RPMI7951 (cell line): ENCODE measurements at places on chromosomes 7 and 10. TPM values are rescaled to one million over a fixed set of nuclear protein-coding genes. Genes with fewer than 3 reads are reported as not detected.

DNA sequence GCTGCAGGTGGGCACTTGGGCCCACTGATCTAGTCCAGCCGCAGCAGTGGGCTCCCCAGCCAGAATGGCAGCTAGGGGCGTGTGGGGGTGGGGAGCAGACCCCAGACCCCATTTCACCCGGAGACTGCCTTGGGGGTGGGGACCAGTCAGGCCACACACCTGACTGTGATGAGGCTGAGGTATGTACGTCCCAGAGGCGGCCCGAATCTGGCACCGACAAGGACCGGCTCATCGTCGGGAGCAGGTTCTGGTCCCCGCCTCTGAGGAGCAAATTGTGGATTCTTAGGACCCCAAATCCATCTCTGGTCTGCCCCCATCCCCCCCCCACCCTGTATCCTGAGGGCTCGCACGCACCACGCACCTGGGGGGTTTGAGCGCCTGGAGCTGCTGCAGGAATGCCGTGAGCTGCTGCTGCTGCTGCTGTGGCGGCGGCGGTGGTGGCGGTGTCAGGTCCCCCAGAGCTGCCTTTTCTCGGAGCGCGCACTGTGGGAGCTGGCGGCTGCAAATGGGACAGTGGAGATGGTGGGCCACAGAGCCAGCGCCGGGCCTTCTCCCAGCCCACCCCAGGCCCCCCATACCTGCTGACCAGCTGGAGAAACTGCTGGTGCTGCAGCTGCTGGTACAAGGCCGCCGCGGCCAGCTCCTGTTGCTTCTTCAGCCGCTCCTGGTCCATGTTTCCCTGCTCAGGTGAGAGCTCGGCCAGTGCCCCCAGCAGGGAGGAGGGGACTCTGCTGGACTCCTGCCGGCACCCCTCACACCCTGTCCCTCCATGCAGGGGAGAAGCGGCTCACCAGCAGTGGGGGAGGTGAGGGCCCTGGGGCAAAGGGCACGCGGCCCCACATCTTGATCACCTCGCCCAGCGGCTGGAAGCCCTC lies 10.2 kb downstream of the GIGYF1 start:
- DNase-seq, result no peak

DNA sequence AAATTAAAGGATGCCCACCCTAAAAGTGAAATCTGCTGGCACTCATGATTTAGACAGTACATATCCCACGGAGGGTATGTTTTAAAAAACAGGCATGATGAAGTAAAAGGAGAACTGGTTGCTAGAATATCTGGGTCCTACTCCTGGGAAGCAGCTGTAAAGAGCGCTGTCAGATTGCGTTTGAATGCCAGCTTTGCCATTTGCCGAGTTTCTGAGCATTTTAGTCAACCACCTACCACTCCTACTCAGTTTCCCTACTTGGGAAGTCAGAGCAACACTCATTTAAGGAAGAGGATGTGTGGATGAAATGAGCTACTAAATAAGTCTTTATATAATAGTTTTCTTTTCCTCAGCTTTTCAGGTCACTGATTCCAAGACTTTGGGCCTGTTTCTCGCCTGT lies 1.1 kb upstream of the UMAD1 start:
- peak; percentile 10 for DNase-seq

GRCh38 chr7:22872096-22872807 lies 49.6 kb upstream of the TOMM7 start:
- DNase-seq, result no peak

DNA sequence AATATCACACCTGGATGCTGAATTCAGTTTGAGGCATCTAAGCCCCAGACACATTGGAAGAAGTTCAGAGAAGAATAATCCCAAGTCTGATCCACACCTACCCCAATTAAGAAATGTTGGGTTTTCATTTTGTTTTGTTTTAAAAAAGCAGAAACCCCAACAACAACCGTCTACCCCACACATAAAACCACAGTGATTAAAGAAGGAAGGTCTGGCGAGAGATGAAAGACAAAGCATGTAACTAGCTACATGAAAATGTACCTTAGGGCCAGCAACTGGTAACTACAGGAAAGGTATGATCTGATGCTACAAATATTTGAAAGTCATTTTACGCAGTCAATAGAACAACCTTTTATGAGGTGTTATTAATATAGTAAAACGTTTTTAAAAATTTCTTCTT lies 1112.3 kb downstream of the GATA3 start:
- DNase-seq, result no peak

GRCh38 chr7:69761290-69761922 lies 163.1 kb downstream of the AUTS2 start:
- DNase-seq, result no peak

DNA sequence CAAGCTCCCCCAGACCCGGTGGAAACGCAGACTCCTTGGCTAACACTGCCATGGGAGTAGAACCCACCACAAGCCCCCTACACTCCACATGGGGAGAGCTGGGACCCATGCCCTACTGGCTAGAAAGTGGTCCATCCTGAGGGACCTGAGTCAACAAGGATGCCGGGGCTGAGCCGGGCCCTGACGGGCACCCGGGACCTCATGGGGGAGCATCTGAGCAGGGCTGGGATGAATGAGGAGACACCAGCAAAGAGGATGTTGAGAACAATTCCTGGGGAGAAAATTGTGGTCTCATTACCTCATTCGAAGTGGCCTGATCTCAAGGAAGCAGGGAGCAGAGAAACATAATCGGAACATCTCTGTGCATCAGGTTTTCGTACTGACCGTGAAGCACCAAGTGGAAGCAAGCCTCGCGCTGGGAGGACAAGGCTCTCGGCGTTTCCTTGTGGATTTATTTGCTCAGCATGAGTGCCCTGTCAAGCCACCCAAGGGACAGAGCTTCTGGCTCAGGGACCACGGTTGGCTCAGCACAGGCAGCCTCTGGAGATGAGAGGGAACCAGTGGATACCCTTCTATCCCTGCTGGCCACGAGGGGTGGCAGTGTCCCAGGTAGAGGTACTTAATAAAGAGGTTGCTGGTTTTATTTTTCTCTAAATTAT lies 132.2 kb upstream of the FAM20C start:
- no peak for DNase-seq

GRCh38 chr7:48031111-48031510 lies 2.2 kb upstream of the SUN3 start:
- no peak for DNase-seq

GRCh38 chr10:97801422-97801821 lies 29.6 kb upstream of the SFRP5 start:
- DNase-seq, result no peak

GRCh38 chr10:50216418-50216817 lies 34.9 kb downstream of the ASAH2 start:
- no peak for DNase-seq

- DNase-seq, result no peak
Observed at GRCh38 chr7:135597181-135597925, 39.6 kb downstream of the NUP205 start.

DNA sequence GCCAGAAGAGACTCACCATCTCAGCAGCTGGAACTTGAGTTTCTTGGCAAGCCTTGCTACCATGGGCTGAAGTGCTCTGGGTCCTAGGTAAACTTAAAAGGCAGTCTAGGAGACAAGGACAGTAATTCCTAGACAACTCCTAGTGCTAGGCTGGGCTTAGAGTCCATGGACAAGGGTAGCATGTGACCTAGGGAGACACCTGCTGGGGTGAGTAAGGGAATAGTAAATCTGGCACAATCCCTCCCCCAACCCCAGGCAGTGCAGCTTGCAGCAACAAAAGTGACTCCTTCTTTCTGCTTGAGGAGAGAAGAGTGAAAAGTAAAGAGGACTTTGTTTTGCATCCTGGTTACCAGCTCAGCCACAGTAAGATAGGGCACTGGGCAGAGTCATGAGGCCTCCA lies 316.5 kb upstream of the IMMP2L start:
- DNase-seq, result no peak

DNA sequence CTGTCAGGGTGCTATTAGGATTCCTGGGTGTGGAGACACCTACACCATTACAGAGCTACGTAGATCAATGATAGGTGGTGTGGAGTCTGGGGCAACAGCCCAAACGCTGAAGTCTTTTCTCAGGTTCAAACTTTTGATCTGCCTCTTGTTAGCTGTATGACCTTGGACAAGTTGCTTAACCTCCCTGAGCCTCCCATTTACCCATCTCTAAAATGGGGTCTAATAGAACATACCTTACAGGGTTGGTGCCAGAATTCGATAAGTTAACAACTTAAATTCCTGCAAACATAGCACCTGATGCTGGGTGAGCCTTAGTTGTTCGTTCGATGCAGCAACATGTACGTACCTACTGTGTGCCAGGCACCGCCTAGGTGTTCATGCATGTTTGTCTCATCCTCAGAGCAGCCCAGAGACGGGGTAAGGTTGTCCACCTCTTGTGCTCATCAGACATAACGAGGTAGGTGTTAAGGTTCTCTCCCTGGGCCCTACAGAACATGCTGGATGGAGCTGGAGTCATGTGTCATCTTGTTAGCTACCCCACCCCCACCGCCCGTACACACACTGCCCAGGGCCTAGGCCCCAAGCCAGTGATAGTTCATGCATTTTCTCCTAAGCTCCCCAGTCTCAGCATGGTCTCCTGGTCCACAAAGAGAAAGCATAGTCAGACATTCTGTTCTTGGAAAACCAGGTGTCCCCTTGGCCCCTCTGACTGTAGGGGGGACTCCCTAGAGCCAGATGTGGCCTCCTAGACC lies 41.0 kb upstream of the SLC29A3 start:
- DNase-seq, result no peak

- no peak for DNase-seq
Observed at GRCh38 chr7:71364551-71364950, 232.6 kb downstream of the GALNT17 start.

GRCh38 chr7:6161463-6162330 lies 110.7 kb downstream of the CYTH3 start:
- DNase-seq, result no peak

GRCh38 chr7:134774119-134774518 lies 5.3 kb upstream of the CALD1 start:
- DNase-seq, result no peak

GRCh38 chr10:62402508-62402907 lies 28.3 kb downstream of the ZNF365 start:
- DNase-seq, result no peak

GRCh38 chr7:157854066-157854891 lies 517.5 kb downstream of the DNAJB6 start:
- no peak for DNase-seq

DNA sequence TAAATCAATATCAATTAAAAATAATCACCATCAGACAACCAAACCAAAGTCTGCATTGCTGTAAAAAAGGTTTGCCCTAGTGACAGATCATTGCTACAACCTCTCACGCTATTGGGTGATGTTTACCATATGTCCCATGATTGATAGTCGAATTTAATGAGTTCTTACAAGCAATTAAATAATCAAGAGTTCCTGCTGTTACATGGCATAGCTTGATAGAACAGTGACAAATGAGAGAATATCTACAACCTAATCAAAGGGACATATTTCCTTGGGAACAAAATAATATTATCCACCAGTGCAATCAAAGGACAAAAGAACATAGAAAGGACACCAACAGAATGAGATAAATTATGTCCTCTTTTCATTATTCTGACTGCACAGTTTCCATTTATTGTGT lies 387.4 kb downstream of the ETV1 start:
- DNase-seq, result no peak

DNA sequence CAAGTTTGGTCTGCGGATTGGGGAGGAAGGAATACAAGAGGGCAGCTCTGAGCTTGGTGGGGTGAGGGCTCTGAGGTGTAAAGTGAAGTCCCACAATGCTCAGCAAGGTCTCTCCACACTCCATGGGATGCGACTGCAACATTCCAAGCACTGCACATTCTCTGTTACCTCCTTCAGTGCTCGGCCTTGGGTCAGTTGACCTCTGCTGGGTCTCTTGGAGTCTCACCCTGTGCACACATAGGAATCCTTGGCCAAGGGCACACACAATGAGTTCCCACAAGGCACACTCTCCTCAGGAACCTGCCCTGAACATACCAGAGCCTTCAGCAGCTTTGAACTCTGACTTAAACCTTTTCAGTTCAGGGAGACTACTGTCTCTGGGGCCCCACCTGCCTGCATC lies 2.4 kb upstream of the WDFY4 start:
- no peak for DNase-seq

GRCh38 chr7:36205803-36206202 lies 52.7 kb downstream of the EEPD1 start:
- no peak for DNase-seq

- DNase-seq, result peak; percentile 77
Observed at GRCh38 chr7:142477079-142477651, 219.3 kb upstream of the PRSS58 start.

GRCh38 chr7:130894146-130894908 lies 160.3 kb upstream of the KLF14 start:
- DNase-seq, result peak; percentile 83

GRCh38 chr10:30637881-30638467 lies 8.4 kb upstream of the LYZL2 start:
- peak; percentile 91 for DNase-seq

DNA sequence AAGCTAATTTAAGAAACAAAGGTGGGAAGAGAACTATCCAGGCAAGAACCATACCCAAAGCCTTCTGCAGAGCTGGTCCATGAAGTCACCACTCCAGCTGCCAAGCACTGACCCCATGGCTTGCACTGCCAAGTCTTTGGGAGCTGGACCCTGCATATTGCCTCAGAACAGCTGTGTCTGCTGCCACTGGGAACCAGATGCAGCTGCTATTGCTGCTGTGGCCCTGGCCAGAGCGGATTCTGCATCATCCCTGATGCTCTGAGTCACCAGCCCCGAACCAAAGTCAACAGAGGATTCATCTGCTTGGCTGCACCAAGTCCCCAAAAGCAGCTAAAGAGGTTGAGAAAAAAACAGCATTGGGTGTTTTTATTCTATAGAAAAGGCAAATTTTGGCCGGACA lies 39.2 kb upstream of the GSAP start:
- peak; percentile 95 for DNase-seq

The UTF1 gene
- not detected in 2 replicates for total RNA-seq

The CUX1 gene
- 20.3 and 28.6 TPM in 2 replicates for total RNA-seq

The CAMK1D gene
- not detected in 2 replicates for total RNA-seq

The FFAR4 gene
- not detected in 2 replicates for total RNA-seq

The STAMBPL1 gene
- 38.7 and 41.3 TPM in 2 replicates for total RNA-seq

The HMX3 gene
- not detected in 2 replicates for total RNA-seq

The GSTO2 gene
- 2.3 and 2.6 TPM in 2 replicates for total RNA-seq
